ENCODE measurements at places on chromosomes 1 and 21. TPM values are rescaled to one million over a fixed set of nuclear protein-coding genes. Genes with fewer than 3 reads are reported as not detected.

MPL gene
- 0.37 TPM for total RNA-seq

FOXO6 gene
- 0.63 TPM for total RNA-seq

TINAGL1 gene
- total RNA-seq = 181 TPM

DDX20 gene
- total RNA-seq = 7.0 TPM

LHX4 gene
- not detected for total RNA-seq

NBPF26 gene
- total RNA-seq = 16.8 TPM

SEC16B gene
- total RNA-seq = 1.5 TPM

LCE3E gene
- not detected for total RNA-seq

LYPD8 gene
- total RNA-seq = not detected

HS2ST1 gene
- total RNA-seq = 13.2 TPM

BACE2 gene
- 11.2 TPM for total RNA-seq

GJA9 gene
- total RNA-seq = not detected

BGLAP gene
- 0.66 TPM for total RNA-seq

SORT1 gene
- total RNA-seq = 183 TPM

FLG2 gene
- not detected for total RNA-seq

FAM177B gene
- total RNA-seq = not detected
